Iris pigment epithelial cell (primary cell): ENCODE measurements at places on chromosomes 2 and 18.

- DNase-seq, result no peak
Observed at GRCh38 chr2:219025637-219026585, 15.4 kb downstream of the CFAP65 start.

DNA sequence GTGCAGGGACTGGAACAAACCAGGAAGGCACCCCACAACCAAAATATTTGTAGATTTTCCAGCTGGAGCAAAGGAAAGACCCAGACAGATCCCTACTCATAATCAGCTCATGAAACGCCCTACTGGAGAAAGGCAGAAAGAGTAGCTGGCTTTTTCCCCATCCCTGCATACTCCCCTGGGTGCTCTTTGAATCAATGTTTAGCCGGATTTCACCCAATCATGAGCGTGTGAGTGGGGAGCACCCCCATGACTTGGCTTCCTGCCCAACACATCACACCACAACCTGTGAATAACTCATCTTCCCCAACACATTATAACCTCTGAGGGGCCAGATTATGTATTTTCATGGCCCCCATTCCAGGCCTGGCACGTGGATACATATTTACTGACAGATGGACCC, 35.1 kb upstream of the SLC14A1 start:
- no peak for DNase-seq

- no peak for DNase-seq
Observed at GRCh38 chr2:151097895-151098294, 163.8 kb downstream of the RBM43 start.

DNA sequence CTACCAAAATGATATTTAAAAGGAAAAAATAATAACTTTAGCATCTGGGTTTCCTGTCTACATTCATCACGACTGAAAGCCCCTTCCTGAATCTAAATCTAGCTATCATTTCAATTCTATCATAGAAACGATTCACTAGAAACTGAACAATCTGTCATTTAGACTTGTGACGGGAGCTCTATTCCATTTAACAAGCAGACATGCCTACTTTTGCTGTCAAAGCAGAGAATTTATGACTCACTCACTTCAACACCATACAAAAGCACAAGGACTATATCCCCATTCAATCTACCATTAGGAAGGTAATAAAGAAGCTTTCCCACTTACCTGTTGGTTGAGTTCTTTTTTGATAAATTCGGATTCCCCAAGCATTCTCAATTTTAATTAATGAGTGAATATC, 1072.3 kb downstream of the LRP1B start:
- no peak for DNase-seq

DNA sequence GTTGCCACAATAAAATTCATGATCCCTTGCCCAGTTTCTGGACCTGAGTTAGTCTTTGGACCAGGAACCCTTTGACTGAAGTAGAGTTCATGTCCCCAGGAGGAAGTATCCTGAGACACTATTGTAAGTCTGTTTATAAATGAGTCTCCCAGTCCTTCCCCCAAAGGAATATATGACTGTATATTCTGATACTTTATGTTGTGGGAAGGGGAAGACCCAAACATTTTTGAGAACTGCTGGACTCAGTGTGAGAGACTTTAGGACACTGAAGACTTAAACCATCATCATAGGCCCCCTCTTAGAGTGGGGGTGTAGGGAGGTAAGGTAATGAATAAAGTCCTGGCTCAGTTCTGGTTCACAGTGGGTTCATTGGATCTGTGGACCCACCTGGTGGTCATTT, 28.6 kb upstream of the CXCR4 start:
- DNase-seq, result no peak

GRCh38 chr2:144370937-144371584, 148.9 kb downstream of the ZEB2 start:
- DNase-seq, result peak; percentile 83
